Activated CD4-positive, alpha-beta T cell treated with anti-CD3 and anti-CD28 coated beads, Interleukin-2, amount 10 ng/mL, durations not matched to agents 7 days and 5 days (primary cell): ENCODE measurements at places on chromosomes 16 and 17. TPM values are rescaled to one million over a fixed set of nuclear protein-coding genes. Genes with fewer than 3 reads are reported as not detected.
A peak's percentile ranks its signal among the peaks of the same experiment; 100 is the strongest.

Gene CCR7
- 281 TPM for total RNA-seq

Gene GNGT2
- total RNA-seq: 15.0 TPM

Gene CACNG3
- total RNA-seq: not detected

Gene C16orf92
- not detected for total RNA-seq

Gene TPSB2
- total RNA-seq: not detected

Gene SLC6A2
- total RNA-seq: not detected

Gene HBM
- not detected for total RNA-seq

Gene PRDM7
- total RNA-seq: not detected

Gene MYH13
- total RNA-seq: not detected

DNA sequence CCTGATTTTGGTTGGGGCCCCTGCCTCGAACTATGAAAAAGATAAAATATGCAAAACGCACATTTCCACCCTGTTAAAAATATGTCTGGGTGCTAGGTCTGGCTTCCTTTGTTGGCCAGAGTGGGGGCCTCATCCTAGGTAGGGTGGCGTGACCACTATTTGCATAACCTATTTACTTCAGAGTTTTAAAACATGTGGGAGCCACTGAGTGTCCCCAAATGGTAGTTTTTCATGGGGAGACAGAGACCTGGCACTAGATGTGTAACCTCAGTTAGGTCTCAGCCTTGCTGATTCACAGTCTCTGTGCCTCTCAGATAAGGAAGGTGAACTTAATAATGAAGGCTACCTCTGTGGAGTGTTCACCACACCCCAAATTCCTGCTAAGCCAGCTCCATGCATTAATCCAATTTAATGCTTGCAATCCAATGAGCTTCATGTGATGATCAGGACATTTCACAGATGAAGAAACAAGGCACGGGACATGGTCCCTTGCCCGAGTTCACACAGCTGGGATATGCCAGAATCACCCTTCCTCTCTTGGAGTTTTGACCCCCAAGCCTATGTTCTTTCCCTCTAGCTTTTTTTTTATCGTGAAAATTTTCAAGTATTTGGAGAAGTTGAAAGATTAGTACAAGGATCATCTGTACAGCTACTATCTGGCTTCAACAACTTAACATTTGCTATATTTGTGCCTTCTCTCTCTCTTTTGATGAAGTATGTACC lies 103.4 kb downstream of the IRF8 start:
- H3K27ac ChIP-seq: no peak overlapping the region
- H3K27me3 ChIP-seq: peaks cover 5% of the 10 kb centered on the region
- H3K4me3 ChIP-seq: no peak overlapping the region
- H3K36me3 ChIP-seq: no peaks in the 10 kb centered on the region
- no peak for DNase-seq

DNA sequence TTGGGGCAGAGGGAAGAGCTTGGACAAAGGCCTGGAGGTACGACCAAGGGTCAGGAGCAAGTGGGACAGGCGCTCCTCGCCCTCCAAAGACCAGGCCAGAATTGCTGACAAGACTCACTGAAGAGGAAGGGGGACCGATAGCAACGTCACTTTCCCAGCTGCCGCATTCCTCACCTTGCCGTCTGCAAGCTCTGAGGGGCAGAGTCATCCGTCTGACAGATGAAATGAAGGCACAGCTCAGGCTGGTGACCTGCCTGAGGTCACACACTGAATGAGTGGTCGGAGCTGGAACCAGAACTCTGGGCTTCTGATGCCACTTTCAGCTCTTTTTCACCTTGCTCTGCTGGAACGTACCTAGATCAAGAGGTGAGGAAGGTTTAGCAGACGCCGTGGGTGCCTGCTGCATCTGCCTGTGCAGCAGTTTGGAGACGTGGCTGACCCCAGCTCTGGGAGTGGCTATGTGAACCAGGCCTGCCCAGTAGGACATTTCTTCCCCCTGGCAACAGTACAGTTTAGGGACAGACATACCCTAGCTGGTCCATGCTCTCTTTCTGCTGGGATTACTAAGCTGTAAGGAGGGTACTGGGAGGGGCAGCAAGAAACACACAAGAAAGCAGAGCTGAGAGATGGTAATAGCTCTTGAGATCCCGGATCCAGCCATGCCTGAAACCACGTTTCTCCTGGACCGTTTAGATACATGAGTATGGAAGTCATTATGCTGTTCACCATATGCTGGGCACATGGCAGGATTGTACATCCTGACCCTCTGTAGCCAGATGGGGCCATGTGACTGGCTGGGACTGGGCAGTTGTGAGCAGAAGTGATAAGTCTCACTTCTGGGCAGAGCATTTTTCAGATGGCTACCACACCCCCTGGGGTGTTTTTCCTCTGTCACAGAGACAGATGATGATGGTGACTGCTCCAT lies 50.9 kb downstream of the IL21R start:
- DNase-seq: no peak
- peaks cover 45% of the 10 kb centered on the region for H3K36me3 ChIP-seq
- H3K4me1 ChIP-seq: peaks cover 67% of the 10 kb centered on the region
- H3K27me3 ChIP-seq: no peaks in the 10 kb centered on the region
- no peak overlapping the region for H3K4me3 ChIP-seq
- peak overlapping the region; percentile 57 for H3K27ac ChIP-seq

DNA sequence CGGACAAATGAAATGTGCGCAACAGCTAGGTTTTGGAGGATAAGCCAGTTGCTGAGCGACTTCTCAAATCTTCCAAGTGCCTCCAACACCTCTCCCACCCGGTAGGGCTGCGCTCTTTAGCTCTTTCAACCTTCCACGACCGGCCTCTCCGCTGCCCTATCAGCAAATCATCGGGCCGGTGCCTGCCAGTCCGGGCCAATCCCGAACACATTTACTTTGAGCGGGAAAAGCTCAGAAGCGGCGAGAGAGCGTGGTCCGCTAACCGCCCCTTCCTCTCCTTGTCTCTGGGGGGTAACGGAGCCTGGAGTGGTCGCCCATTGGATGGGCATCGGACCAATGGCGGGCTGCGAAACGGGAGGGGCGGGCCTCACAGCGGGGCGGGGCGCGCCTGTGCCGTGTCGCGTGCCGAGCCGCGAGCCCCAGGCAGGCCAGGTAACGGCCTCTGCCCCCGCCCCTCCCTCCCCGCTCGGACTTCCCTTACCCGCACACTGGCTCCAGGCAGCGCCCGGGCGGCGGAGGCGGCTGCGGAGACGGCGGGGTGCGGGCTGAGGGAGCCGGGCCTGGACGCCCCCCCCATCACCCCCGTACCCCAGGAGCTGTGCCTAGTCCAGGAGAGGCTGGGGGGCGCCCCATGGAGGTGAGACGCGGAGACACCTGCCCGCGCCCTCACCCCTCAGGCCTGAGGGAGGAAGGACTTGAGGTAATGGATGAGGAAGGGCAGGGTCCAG lies at the start of gene MEIOC:
MEIOC (plus strand) TSS at position 486 of the 728 bp plus-strand sequence; CDS start at position 632, 146 bp downstream.
- peak within 1 kb of the TSS; percentile 59 for H3K4me3 ChIP-seq
- H3K27me3 ChIP-seq: peaks cover 32% of the 10 kb centered on the region
- no peaks in the 10 kb centered on the region for H3K36me3 ChIP-seq
- H3K27ac ChIP-seq: no peak within 1 kb of the TSS

DNA sequence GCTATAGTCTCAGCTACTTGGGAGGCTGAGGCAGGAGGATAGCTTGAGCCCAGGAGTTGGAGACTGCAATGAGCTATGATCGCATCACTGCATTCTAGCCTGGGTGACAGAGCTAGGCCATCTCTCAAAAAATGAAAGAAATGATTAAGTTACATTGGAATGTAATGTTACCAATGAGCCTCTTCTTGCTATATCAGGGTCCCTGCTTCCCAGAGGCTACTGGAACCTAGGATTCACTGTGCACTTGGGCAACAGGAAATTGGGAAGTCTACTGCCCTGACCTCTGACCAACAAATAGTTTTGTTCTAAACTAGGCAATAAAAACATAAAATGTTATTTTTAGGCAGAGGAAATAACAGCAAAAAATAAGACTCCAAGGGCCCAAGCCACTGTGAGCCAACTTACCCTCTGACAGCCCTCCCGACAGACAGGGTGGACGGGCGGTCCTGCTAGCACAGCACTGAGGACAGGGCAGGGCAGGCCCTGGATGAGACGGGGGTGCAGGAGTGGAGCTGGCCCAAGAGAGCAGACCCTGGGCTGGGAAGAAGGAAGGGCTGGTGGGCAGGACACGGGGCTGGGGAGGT lies 27.5 kb downstream of the NSMCE1 start:
- no peak overlapping the region for H3K4me3 ChIP-seq
- DNase-seq: no peak
- peaks cover 62% of the 10 kb centered on the region for H3K36me3 ChIP-seq

- H3K27ac ChIP-seq: no peak overlapping the region
- H3K27me3 ChIP-seq: no peaks in the 10 kb centered on the region
- peak; percentile 71 for DNase-seq
- H3K4me1 ChIP-seq: peaks cover 20% of the 10 kb centered on the region
These were observed 470 bp upstream of the CDK3 start for GRCh38 chr17:76000016-76000754.

DNA sequence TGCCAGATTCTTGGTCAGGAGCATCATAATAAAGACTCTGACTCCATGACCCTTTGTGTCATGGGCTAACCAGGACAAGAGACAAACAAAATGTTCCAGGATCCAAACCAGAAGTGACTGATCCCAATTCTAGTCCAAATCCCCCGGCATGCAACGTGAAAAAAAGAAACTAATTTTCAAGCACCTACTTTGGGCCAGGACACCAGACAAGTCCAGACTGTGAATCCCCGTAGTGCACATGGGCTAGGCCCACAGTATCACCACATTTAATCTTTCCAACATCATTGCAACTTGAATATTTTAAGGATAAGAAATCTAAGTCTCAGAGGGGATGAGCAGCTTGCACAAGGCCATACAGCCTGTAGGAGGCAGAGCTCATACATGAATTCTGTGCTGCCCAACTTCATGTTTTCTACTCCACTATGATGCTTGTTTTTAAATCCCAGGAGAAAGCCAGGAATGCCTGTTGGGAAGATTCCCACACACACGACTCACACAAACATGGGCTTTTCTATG lies 365.7 kb downstream of the NPIPA8 start:
- no peak for DNase-seq
- H3K27me3 ChIP-seq: peaks cover 2% of the 10 kb centered on the region
- no peak overlapping the region for H3K27ac ChIP-seq
- no peaks in the 10 kb centered on the region for H3K4me1 ChIP-seq
- H3K36me3 ChIP-seq: no peaks in the 10 kb centered on the region

GRCh38 chr17:37089956-37090355 lies 141.2 kb downstream of the AATF start:
- H3K36me3 ChIP-seq: peaks cover 22% of the 10 kb centered on the region
- H3K4me3 ChIP-seq: peak overlapping the region; percentile 32
- DNase-seq: peak; percentile 72
- H3K4me1 ChIP-seq: peaks cover 57% of the 10 kb centered on the region

DNA sequence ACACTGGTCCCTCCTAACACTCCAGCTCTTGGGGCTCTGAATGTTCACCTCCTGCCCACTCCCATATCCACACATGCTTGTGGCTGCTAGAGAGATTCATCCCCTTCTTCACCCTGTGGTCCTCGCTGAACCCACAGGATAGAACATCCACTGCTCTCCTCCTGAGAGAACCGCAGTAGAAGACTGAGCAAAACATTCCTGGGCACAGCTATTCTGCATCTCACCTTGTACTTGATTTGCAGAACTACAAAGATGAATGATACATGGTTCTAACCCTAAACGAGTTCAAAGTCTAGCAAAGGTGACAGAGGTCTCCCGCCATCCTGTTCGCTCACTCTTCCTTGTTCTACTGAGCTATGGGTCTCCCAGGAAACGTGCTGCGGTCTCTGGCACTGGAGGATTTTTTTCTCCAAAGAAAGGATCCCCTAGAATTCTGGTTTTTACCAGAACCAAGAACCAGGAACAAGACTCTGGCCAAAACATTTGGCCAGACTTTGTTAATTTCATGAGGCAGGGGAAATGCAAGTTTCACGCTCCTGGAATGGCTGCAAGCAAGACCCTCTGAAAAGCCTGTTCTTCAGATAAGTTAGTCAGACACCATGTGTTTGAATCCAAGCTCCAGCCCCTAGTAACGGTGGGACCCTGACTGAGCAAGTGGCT lies 39.5 kb downstream of the TMEM114 start:
- DNase-seq: no peak
- H3K4me1 ChIP-seq: no peaks in the 10 kb centered on the region
- no peaks in the 10 kb centered on the region for H3K36me3 ChIP-seq
- no peak overlapping the region for H3K27ac ChIP-seq

DNA sequence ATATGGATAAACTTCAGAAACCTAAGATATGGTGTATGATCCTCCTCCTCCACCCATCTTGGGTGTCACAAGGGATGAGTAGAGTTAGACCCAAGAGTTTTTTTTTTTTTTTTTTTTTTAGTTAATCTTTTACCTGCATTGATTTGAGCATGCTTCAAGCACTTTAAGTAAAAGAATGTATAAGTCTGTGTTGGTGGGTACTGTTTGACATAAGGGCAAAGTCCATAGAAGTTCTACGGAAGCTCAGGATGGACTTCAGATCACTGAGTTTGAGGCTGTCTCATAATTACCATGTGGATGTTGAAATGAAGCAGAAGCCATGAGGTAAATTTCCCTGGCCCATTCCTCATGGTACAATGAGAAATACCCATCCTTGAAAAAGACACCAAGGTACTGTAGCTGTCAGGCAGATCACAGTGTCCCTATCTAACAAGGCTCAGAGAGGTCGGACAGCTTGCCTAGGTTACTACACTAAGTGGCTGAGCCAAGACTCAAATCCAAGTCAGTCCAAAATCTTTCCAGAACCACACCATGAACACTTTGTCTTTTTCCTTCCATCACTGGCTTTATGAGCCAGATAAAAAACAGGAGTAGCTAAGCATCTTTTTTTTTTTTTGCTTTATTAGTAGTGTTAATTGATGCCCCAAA lies 962.8 kb downstream of the CDH11 start:
- no peak overlapping the region for H3K4me3 ChIP-seq
- no peak for DNase-seq
- H3K4me1 ChIP-seq: no peaks in the 10 kb centered on the region
- no peak overlapping the region for H3K27ac ChIP-seq
- no peaks in the 10 kb centered on the region for H3K36me3 ChIP-seq

GRCh38 chr16:10338426-10338825 lies 47.4 kb upstream of the ATF7IP2 start:
- peaks cover 8% of the 10 kb centered on the region for H3K36me3 ChIP-seq
- peaks cover 10% of the 10 kb centered on the region for H3K4me1 ChIP-seq
- no peaks in the 10 kb centered on the region for H3K27me3 ChIP-seq
- no peak for DNase-seq
- no peak overlapping the region for H3K27ac ChIP-seq
- H3K4me3 ChIP-seq: no peak overlapping the region

DNA sequence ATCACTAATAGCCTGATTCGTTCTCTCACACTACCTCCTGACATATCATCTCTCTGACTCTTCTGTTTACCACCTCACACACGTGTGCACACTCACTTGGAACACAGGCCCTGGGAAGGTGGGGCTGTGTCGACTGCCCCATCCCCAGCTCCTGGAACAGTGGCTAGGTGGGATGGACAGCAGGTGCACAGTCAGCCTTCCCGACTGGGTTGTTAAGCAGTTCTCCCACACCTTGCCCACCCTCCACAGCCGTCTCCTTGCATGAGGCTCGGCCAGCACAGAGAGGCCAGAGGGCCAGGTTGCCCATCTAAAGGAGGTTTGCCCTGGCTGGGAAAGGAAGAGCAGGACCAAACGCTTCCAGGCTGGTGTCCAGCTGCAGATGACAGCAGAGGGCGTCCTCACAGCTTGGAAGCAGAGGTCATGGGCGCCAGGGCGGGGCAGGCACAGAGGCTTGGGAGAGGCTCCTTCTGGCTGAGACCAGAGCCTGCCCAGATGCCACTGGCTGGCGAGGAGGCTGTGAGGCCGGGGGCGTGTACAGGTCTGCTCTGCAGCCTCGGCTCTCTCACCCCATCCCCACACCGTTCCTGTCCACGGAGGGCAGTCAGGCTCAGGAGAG lies 92.8 kb downstream of the AMFR start:
- DNase-seq: no peak
- H3K36me3 ChIP-seq: no peaks in the 10 kb centered on the region
- H3K4me3 ChIP-seq: no peak overlapping the region
- no peaks in the 10 kb centered on the region for H3K4me1 ChIP-seq
- H3K27ac ChIP-seq: no peak overlapping the region
- no peaks in the 10 kb centered on the region for H3K27me3 ChIP-seq
